IMR-90 (cell line): ENCODE measurements at places on chromosomes 7 and 10. TPM values are rescaled to one million over a fixed set of nuclear protein-coding genes. Genes with fewer than 3 reads are reported as not detected.

The GET4 gene
- 30.9 and 37.2 TPM in 2 replicates for polyA plus RNA-seq

The FAM241B gene
- polyA plus RNA-seq = 1.2 and 1.4 TPM in 2 replicates

The MUC3A gene
- polyA plus RNA-seq = 0.05 TPM in 1 of 2 replicates, not detected in the other

The CTAGE15 gene
- not detected in 2 replicates for polyA plus RNA-seq

The SYT15B gene
- 0.96 TPM in 2 replicates for polyA plus RNA-seq

The MOGAT3 gene
- polyA plus RNA-seq = not detected in 2 replicates

The ACTL6B gene
- polyA plus RNA-seq = not detected in 2 replicates

The SRRT gene
- 89.5 and 93.5 TPM in 2 replicates for polyA plus RNA-seq

The TMEM213 gene
- not detected in 2 replicates for polyA plus RNA-seq

The WNT8B gene
- 0.03 TPM in 1 of 2 replicates, not detected in the other for polyA plus RNA-seq

The SMKR1 gene
- polyA plus RNA-seq = 0.26 TPM in 1 of 2 replicates, not detected in the other

The TAS2R41 gene
- polyA plus RNA-seq = not detected in 2 replicates

The LRRC4 gene
- 0.55 and 0.69 TPM in 2 replicates for polyA plus RNA-seq

The IRF5 gene
- 0.14 TPM in 1 of 2 replicates, not detected in the other for polyA plus RNA-seq

The SPDYE11 gene
- not detected in 2 replicates for polyA plus RNA-seq

The GSAP gene
- polyA plus RNA-seq = 1.0 and 1.6 TPM in 2 replicates

The MEPCE gene
- polyA plus RNA-seq = 17.6 and 18.2 TPM in 2 replicates

The TSPAN15 gene
- polyA plus RNA-seq = 0.07 and 0.48 TPM in 2 replicates

The GCK gene
- polyA plus RNA-seq = 0.07 and 0.14 TPM in 2 replicates

The BUB3 gene
- polyA plus RNA-seq = 214 and 215 TPM in 2 replicates

The ANKRD30A gene
- polyA plus RNA-seq = not detected in 2 replicates

The PPP1R17 gene
- not detected in 2 replicates for polyA plus RNA-seq

The VWDE gene
- 0.04 and 0.05 TPM in 2 replicates for polyA plus RNA-seq

The SYT15 gene
- polyA plus RNA-seq = 0.42 and 0.68 TPM in 2 replicates
